Stimulated activated CD4-positive, alpha-beta T cell treated with anti-CD3 and anti-CD28 coated beads, Interleukin-12 subunit alpha, Interleukin-12 subunit beta, amount 100 ng/mL, for 48 hours (primary cell): ENCODE measurements at places on chromosomes 5 and 9.

DNA sequence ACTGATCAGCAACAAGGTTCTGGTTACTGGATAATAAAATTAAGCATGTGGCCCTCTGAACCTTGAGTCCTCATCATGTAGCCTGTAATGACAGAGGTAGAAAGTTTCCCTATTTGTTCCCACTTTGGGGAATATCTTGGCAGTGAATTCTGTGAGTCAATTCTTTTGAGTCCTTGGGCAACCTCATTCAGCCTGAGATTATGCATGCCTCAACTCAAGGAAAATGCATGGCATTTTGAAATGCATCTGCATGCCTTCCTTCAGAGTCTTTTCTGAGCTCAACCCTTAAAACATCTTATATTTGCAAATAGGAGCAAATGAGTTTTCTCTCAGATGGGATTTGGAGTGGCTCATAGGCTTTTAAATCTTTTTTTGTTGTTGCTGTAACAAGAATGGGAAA lies 218.1 kb upstream of the CD180 start:
- DNase-seq = no peak

DNA sequence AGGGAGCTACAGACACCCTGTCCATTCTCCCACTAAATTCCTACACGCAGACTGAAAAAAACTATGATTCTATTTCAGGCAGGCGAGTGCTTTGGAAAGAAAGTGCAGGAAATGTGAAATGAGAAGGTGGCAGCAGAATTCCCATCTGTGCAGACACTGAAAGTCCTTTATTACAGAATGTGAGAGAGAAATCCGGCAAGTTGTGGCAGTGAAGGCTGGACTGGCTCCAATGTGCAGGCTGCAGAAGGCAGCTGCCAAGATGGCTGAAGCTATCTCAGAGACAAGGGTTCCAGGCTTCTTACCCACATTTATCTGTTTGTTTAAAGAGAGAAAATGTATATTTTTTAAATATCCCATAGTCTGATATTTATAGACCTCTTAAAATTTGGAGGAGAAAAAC lies 161.8 kb upstream of the VLDLR start:
- no peak for DNase-seq

DNA sequence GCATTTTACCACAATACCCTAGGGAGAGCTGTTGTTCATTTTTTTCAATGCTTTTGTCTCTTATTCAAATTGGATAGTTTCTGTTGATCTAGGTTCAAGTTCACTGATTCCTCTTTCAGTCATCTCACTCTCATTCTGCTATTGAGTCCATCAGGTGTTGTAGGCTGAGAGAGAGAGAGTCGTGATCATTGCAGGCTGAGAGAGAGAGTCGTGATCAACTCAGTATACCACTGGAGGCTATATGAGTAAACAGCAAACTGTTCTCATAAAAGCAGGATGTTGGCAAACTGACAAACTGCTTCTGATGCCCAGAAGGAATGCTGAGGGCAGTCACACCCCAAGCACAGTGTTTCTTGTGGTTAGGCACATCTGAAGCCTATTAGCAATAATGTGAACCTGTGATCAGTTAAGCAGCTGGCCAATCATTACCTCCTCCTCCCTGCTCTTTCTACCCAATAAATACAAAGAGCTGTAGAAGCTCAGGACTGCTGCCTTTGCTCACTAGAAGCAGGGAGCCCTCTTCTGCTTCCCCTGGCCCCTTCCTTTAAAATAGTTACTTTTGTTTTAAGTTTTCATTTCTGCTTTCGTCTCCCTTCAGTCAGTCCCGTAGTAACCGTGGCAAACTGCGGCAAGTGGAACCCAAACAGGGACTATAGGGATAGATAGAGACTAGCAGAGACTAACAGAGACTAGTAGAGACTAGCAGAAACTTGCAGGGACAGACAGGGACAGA lies 476.1 kb upstream of the ACO1 start:
- no peak for DNase-seq

- DNase-seq = no peak
These were observed 141.3 kb upstream of the EPB41L4A start for GRCh38 chr5:112560371-112560770.

- DNase-seq = no peak
These were observed 262.9 kb downstream of the ARRDC3 start for GRCh38 chr5:91119981-91120850.

DNA sequence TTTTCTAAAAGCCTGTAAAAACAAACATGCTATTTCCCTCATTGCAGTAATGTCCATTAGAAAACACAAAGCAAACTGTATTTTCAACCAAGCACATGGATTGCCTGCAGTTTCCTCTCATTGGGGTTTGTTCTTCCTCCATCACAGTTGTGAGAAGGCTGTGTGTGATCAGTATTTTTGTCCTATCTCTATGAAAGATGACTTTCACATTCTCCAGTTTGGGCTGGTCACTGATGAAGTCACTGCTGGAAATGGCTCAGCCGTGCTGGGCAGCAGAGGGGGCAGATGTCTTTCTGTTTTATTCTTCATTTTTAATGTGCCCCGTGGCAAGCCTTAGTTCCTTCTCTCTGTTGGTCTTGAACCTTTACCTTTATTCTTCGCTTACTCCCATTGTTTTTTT lies 288.9 kb upstream of the MPDZ start:
- DNase-seq = no peak

GRCh38 chr5:18305288-18305924 lies 671.1 kb downstream of the TAF11L14 start:
- DNase-seq = no peak

DNA sequence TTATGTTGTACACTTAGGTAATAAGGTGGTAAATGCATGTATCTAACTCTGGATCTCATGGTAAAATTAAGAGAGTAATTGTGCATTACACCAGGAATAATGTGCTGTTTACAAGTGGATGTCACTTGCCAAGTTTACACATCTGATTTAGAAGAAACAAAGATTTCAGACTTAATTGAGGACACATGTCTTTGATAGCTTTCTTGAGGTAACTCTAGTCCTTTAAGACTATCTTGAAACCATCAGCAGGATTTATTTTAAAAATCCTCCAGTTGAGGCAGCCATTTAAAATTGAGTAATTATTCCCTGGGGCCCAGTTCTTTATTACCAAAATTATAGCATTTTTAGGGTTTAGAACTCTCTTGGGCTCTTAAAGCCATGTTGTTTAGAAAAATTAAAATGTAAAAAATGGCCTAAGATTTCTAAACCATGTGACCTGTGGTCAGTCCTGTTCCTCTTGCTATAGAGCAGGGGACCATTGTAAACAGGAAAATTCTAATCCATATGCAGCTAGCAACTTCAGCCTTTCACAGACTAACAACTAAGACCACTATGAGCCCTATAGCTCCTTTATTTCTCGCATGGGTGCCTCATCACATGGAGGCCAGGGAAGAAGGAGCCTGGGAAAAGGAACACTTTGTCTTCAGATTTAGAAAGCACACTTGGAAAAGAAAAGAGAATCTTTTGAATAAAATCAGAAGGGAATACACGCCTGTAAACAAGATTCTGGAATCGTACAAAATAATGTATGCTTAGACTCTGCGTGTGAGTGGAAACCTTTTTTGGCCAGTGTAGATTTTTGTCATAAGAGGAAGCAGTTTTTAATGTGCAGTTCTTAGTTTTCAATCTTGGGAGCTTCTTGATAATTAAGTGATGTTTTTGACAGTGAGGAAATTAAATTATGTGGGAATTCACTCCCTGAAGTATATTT lies 71.2 kb downstream of the ZSWIM6 start:
- DNase-seq = no peak

GRCh38 chr9:133799106-133799505 lies 61.0 kb upstream of the SARDH start:
- no peak for DNase-seq

GRCh38 chr9:124551472-124552272 lies 44.5 kb upstream of the NR5A1 start:
- peak; percentile 18 for DNase-seq

- DNase-seq = no peak
These were observed 163.9 kb downstream of the ARRDC3 start for GRCh38 chr5:91219091-91219802.

DNA sequence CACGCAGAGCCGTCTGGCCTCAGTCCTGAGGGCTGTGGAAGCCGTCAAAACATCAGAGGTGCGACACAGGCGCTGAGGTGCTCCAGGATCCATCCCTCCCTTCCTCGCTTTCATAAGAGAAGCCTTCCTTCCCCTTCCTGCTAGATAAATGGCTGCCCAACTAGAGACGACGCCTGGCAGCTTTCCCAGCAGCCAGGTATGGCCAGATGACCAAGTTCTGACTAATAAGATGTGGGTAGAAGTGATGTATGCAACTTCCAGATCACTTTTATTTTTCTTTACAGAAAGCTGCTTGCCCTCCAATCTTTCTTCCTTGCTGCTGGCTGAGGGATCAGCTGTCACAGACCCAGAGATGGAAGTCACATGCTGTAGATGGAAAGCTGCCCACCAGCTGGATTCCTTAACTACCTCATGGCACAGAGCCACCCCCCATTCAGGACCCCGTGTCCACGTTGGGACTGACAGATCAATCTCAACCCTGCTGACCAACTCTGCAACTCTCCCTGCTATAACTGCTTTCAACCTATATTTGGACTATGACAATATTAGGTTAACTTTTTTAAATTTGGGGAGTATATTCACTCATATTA lies 8.8 kb downstream of the MAPK9 start:
- no peak for DNase-seq

GRCh38 chr5:67880876-67881275 lies 334.7 kb upstream of the PIK3R1 start:
- no peak for DNase-seq

GRCh38 chr9:98226516-98226915 lies 28.9 kb downstream of the TBC1D2 start:
- no peak for DNase-seq

GRCh38 chr5:169126481-169127021 lies 174.4 kb downstream of the SLIT3 start:
- DNase-seq = no peak

- DNase-seq = no peak
These were observed 51.7 kb downstream of the FBXW11 start for GRCh38 chr5:171954721-171955120.

DNA sequence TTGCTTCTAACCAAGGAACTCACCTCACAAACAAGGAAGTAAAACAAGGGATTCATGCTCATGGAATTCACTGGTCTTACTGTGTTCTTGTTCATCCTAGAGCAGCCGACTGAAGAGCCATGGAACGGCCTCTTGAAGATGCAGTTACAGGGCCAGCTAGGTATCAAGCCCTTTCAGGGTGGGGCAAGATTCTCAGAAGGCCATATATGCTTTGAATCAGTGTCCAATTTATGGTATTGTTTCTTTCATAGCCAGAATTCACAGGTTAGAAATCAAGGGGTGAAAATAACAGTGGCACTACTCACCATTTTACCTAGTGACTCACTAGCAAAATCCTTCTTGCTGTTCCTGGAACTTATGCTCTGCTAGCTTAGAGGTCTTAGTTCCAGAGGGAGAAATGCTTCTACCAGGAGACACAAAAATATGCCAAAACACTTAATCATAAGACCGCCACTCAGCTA lies 159.5 kb upstream of the CDH10 start:
- DNase-seq = no peak

- DNase-seq = no peak
These were observed 13.4 kb downstream of the ABHD17B start for GRCh38 chr9:71897577-71897976.

GRCh38 chr9:96777426-96777864 lies 442 bp downstream of the ZNF510 start:
- DNase-seq = no peak

DNA sequence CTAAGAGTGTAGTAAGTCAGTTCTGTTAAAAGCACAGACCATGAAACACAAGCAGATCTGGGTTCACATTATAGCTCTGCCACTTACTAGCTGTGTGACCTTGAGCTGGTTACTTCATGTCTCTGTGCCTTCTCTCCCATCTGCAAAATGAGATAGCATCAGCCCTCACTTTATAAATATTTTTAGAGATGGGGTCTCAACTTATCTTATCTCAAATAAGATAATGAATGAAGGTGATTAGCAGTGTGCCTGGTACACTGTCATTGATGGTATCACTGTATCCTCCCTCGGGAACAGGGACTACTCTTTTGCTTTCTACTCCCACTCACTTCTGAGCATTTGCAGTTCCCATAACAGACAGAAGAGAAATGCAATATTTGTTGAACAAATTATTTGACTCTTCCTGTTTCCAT lies 52.4 kb downstream of the GALNT10 start:
- no peak for DNase-seq

DNA sequence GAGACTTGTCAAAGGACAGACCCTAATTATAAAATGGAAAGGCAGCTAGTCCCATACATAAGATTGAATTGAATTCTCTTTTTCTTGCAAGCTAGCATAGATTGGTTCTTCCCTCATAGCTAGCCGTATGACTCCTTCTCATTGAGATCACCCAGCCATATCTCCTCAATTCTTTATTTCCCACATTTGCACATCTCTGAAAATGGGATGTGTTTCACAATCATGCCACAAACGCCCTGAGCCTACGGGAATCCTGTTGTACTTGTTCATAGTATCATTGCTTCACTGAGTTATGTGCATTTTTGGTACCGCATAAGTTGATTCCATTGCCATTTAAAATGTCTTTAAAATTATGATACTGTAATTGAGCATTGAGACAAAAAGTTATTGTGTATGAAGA lies 90.5 kb downstream of the PCSK1 start:
- DNase-seq = no peak

DNA sequence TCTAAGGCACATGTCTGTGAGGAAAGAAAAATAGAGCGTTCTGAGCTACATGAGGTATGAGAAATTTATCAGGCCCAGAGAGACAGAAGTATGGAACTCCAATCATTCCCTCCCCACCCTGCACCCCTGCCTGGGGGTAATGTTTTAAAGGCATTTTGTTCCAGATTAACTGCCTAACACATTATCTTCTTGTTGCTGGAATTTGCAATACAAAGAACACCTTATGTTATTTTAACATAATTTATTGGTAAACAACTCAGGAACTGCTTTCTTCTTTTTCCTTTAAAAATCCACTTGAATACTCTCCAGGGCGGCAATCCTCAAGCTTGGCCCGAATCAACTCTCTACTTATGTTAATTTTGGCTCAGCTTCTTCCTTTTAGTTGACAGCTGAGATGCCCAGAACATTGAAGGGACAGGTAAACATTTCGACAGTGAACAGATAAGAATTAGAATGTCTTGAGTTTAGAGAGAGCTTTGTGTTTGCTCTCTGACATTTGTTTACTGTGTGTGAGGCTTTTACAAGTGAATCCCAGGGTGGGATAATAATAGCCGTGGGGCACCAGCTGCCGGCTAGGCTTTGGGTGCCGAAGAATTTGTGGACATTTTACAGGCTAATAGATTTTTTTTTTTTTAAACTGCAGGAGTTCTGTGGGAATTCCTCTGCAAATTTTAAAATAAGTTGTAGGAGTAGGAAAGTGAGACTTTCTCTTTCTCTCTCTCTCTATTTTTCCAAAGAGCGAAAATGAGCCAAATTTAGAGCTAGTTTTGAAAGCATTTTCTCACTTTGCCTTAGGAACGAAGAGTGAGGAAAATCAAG lies 96.4 kb upstream of the TAF11L2 start:
- DNase-seq = no peak

DNA sequence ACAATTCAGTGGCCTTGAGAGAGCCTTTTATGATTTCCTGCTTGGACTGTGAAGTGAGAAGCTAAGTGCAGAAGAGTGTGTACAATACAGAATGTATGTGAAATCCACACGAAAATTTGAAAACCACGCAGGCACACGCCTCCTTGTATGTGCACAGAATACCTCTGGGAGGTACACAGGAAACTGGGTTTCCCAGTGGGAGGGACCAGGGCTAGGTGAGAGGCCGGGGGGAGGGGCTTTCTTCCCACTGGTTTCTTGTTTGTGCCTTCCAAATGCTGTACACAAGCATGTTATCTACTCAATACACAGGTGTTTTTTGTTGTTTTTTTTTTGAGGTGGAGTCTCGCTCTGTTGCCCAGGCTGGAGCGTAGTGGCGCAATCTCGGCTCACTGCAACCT lies 16.1 kb downstream of the C9orf50 start:
- no peak for DNase-seq
